ENCODE measurements at places on chromosomes 7 and 10. TPM values are rescaled to one million over a fixed set of nuclear protein-coding genes. Genes with fewer than 3 reads are reported as not detected.
A peak's percentile ranks its signal among the peaks of the same experiment; 100 is the strongest.

MPP7 gene
- polyA plus RNA-seq: 14.7 TPM

HECTD2 gene
- polyA plus RNA-seq: 57.1 TPM

DDX21 gene
- 55.3 TPM for polyA plus RNA-seq

TMEM176A gene
- 6.8 TPM for polyA plus RNA-seq

SLC18A3 gene
- not detected for polyA plus RNA-seq

DAGLB gene
- 15.0 TPM for polyA plus RNA-seq

CALML5 gene
- not detected for polyA plus RNA-seq

AMPH gene
- 10.6 TPM for polyA plus RNA-seq

RNF32 gene
- polyA plus RNA-seq: 8.1 TPM

FBXL13 gene
- polyA plus RNA-seq: 2.8 TPM

YWHAG gene
- 109 TPM for polyA plus RNA-seq

CYP26C1 gene
- polyA plus RNA-seq: 0.04 TPM

GRCh38 chr7:28615091-28615490 is 202.8 kb downstream of the CREB5 start:
- DNase-seq: no peak

DNA sequence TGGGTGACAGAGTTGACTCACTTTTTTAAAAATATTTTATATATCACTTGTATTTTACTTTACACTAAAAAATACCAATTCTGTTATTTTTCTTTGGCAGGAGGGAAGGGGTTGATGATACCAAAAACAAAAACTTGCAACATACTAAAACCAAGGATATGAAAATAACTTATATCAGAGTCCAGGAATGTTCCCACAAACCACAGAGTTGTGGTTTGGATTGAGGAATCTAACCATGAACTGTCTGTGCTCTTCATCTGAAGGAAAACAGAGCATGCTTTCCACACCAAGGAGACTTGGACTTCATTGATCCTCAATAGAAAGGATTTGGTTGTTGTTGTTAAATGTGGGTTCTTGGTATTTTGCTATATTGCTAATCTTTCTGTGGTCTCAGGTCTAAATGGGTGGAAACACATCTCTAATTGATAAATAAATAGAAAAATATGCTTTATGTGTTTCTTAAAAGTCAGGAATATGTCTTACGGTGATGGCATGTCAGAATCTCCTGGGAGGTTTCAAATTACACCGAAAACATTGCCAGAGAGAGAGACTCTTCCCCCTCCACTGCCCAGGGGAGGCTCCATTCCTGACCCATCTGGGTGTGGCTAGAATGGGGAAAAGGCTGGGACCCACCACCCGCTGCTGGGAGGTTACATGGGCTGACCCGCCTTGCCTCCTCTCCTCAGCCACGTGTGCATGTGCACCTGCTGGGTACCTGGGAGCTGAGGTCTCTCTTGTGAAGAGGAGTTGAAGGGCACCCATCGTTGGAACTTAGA is 46.9 kb upstream of the STK17A start:
- no peak for DNase-seq

DNA sequence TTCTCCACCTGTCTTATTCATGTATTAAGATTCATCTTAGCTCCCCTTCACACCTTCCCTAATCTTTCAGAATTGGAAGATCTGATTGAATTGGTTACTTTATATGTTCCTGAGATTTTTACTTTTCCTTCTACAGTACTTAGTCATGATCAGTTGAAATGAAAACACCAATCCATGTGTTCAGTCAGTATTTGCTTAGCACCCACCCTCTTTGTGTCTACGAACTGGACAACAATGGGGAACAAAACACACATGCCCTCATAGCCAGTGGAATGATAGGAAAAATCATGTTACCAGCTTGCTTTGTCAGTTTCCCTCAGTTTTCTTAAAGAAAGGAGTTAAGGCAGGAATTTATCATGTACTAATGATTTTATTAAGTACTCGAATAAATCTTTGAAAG is 2.0 kb downstream of the MASTL start:
- DNase-seq: no peak

DNA sequence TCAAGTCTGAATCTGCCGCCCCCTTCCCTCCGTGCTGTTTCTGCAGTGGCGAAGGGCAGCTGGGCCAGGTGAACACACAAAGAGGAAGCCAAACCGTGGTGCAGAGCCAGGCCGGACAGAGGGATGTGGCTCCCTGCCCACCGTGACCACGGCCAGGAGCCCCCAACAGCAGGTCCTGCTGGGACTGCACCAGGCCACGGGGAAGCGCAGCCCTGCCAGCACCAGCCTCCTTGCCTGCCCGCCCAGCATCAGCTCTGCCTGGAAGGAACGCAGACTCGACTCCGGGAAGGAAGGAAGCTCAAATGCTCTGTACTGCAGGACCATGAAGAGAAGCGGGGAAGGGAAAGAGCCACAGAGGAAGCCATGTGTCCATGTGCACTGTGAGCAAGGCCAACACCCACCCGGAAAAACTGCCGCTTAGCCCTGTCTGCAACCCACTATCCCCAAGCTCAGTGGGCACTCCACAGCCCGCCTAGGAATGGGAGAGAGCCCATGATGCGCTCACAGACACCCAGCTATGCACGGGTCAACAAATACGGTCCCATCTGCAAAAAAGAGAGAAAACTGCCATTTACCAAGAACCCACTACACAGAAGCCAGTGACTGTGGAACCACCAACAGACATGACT is 19.0 kb downstream of the GPER1 start:
- DNase-seq: no peak

DNA sequence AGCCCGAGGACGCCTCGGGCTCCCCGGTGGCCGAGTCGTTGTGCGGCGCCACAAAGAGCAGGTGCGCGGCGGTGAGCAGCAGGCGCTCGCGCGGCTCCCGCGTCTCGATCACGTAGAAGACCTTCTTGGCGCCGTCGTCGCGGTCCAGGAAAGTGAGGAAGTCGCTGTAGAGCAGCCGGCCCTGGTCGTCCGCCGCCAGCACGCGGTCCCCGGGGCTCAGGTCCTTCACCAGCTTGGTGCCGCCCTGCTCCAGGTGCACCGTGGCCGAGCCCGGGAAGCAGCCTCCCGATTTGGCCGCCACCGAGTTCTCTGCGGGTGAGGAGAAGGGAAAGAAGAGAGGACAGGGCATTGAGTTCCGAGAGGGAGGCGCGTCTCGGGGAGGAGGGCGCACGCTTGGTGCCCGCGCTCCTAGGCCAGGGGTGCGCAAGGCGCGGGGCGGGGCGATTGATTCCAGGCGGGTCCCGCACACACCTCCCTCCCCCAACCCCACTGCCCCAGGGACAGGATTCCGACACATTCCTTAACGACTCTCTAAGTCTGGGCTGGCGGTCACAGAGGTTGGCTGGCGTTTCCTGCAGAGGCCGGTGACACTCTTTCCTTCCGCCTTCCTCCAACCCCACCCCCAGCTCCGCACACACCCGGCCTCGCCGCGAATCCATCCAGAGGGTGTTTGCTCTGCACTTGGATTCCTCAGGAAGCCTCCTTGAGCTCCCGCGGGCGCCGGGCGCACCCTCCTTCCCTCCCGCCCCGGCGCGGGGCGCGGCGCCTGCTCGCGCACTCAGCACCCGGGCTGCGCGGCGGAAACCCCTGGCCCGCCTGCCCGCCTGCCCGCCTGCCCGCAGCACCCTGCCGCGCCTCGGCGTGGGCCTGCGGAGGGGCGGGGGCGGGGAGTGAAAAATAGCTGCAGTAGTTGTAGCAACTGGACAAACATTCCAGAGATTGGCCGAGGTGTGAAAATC is 8.6 kb downstream of the SHH start:
- peak; percentile 61 for DNase-seq

GRCh38 chr7:2275101-2275500 is 33.1 kb downstream of the NUDT1 start:
- DNase-seq: no peak

DNA sequence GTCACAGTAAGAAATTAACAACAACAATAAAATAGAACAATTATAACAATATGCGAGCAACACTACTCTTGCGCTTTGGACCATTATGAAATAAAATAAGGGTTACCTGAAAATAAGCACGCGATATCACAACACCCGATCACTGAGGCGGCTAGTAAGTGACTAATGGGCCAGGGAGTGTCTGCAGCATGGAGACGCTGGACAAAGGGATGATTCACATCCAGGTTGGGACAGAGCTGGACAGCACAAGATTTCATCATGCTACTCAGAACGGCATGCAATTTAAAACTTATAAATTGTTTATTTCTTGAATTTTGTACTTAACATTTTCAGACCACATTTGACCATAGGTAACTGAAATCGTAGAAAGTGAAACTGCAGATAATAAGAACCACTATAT is 15.6 kb downstream of the HIBADH start:
- no peak for DNase-seq

GRCh38 chr10:117537436-117537903 is 5.1 kb upstream of the EMX2 start:
- DNase-seq: no peak

DNA sequence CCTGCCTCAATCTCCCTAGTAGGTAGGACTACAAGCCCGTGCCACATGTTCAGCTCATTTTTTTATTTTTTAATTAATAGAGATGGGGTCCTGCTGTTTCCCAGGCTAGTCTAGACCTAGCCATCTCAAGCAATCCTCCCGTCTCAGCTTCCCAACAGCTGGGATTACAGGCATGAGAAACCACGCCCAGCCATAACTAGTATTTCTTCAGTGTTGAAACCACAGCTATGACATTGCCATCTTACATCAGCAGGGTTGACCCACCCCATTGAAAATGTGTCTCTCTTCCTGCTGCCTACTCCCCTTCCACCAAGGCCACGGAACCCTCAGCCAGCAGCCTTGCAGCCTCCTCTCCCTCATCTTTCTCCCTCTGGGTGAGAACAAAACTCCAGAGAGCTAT is 62.1 kb upstream of the ZNF746 start:
- DNase-seq: no peak

DNA sequence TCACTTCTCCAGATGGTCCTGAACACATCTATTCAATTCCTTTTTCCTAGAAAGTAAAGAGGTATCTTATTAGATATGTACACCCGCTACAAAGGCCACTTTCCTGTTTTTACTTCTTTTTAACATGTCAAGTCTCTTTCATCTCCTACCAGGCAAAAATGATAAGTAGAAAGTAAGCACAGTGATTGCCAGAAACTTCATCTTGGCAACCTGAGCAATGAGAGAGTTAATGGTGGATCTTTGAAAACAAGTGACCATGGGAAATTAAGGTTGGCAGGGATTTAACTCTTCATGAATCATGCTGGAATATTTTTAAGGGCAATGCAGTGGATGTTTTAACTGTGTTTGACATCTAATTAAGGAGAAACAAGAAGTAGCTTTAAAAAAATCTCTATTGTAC is 2.7 kb downstream of the SEMA3A start:
- no peak for DNase-seq

DNA sequence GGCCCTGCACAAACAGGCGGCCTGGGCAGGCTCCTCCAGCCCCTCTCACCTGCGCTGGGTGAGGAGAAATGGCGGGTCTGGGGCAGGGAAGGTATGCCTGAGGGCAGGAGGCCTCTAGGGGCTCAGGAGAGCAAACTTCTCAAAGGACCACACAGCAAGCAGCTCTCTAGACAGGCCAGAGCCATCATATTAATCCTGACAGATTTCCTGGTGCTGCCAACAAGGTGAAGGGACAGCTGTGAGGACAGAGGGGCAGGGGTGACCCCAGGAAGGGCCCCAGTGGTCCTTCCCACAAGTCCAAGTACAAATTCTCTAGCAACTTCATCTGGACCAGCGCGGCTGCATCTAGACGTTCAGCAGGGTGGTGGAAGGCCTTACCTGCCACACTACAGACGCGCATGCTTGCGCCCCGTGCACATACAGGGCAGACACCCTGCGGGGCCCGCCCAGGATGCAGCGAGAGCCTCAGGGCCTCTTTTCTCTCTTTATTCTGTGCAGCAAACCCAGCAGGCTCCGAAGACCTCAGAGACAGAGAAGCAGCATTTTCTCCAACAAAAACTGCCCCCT is 62.1 kb downstream of the ZRANB1 start:
- DNase-seq: no peak

DNA sequence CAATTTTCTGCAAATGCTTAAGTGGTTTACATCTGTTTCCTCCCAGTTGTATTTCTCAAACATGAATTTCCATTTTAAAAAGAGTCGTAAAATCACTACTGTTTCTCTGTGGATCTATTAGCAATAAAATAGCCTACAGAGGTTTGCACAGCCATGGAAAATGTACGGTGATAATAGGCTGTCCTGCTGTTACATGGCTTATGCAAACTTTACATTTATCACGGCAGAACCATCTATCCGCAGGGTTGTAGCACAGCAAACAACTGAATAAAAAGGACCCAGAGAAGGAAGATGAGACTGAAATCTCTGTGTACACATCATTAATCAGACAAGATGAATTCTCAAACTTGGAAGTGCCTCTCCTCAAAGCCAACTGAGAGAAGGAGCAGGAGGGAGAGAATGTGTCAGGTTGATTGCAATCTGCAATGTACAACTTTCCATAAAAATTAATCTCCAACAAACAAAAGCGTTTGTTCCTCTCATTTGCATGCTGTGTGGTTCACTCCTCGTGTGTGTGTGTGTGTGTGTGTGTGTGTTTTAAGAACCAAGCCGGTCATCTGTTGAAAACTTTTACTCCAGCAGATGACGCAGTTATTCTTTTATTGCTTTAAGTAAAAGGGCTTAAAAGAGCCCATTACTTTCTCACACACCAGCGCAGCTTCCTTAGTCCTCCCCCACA is 279.3 kb downstream of the SKAP2 start:
- DNase-seq: no peak

DNA sequence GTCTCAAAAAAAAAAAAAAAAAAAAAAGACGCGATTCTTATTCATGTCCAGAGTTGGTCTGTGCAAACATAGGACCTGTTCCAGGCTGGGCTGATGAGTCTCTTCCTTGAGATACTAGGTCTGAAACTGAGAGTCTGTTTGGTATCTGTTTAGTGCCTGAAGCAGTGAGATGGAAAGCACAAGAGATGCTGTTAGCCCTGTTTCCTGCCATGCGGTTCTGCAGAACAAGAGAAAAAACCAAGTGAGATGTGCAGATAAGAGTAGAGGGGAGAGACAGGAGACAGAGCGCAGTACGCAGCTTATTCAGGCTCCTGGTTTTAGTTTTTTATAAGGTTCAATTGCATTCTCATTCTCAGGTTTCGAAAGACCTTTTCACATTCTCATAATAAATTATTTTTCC is 85.8 kb upstream of the PRKCQ start:
- DNase-seq: no peak

DNA sequence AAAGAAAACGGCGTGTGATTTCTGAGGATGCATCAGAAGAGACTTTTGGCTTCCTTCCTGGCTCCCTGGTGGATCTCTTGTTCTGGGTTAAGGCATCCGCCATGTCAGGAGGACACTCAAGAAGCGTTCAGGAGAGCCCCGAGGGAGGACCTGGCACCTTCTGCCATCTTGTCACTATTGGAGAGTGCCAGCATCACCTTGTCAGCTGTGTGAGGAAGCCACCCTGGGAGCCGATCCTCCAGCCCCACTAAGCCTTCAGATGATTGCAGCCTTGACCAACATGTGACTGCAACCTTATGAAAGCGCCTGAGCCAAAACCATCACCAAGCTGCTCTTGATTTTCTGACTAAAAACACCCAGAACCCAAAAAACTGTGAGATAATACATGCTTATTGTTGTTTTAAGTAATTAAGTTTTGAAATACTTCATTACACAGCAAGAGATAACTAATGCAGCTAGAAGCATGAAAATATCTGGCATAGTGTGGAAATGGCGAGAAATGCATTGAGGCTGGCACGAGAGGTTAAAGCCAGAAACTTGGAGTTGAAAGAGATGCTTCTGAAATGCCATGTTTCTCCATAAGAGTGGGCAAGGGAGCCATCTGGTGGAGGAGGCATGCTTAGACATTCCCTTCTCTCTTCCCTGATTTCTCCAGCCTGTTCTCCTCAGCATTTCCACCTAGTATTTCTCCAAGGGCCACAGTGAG is 5.4 kb upstream of the ZFYVE27 start:
- DNase-seq: peak; percentile 71

GRCh38 chr10:132434405-132435005 is 37.5 kb downstream of the PWWP2B start:
- DNase-seq: no peak

- no peak for DNase-seq
Observed at GRCh38 chr10:117892681-117893220, 154.0 kb downstream of the RAB11FIP2 start.
